DND-41 (cell line): ENCODE measurements at places on chromosomes 5 and 9.

GRCh38 chr5:35833224-35833623, 23.5 kb upstream of the IL7R start:
- DNase-seq = no peak

- no peak for DNase-seq
Measured at GRCh38 chr9:124254261-124254682, 3.5 kb upstream of the NEK6 start.

DNA sequence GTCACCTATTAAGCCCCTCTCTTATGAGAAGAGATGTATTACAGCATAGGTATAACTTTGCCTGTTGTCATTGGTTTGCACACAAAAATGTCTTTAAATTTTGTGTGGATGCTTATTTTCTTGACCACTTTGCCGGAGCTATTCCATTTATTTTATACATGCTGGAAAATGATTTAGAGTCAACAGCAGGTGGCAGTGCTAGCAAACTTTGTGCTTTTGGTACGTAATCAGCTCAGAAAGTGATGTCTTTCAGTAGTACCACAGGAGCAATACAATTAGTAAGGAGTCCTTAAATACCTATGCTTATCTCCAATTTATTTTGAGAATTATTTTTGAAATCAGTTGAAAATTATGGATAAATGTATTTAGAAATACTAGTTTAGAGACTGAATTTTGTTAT, 19.8 kb upstream of the NUDT12 start:
- DNase-seq = peak; percentile 24

DNA sequence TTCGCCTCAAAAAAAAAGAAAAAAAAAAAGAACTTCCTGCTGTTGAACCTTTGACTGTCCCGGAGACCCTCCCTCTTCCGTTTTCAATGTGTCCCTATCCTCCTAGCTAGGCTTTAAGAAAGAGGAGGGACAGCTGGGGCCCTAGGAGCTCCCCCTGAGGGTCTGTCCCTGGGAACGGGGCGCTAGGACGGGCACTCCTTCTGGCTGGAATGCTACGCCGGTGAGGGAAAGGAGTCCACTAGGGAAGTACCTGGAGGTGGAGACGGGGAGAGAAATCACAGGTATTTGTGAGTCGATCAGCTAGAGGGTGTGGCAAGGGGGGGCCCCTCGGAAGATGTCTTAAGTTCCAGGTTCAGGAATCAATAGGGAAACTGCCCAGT, 4.6 kb downstream of the SIT1 start:
- DNase-seq = peak; percentile 70

DNA sequence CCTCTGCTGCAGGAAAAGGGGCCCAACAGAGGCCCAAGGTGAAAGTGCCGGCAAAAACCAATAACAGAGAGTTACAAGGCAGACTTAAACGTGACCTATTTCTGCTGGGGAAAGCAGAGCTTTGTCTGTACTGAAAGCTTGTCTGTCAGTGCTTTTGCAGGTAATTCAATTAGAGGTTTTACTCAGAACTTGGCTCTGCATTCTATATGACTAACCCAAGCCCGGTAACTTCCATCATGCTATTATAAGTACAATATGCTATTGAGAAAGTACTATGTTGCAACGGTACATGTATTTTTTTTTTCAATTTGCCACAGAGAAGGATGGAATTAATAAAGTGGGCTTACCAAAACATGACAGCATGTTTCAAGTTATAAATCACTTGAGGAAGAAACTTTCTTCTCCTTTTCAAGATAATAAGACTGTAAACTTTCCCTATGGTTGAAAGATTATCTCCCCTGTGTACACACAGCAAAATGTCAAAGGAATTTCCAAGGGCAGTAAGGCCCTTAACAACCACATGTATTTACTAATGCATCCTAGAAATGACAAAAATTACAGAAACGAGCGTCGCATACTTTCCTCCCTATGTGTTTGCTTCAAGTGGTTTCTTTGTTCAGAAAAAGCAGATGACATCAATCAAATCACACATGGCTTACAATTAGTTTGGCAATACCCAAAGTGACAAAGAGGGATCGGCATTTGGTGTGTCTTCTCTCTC, 282.4 kb downstream of the EFNA5 start:
- DNase-seq = no peak

DNA sequence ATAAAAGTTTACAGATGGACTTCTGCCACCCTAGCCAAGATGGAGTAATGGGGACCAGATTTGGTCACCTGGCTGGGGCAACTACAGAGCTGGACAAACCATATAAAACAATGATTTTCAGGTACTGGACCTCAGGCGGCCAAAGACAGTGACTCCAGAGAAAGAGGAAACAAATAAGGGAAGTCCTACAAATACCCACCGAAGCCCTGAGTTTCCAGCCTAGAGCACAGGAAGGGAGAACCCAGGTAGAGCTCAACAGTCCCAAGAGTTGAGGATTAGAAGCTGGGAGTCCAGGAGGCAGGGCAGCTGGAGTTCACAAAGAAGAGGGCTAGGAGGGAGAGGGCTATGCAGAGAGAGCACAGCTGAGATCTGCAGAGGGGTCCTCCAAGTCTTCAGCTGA, 106.7 kb upstream of the NR5A1 start:
- DNase-seq = no peak

- no peak for DNase-seq
Measured at GRCh38 chr9:125886365-125886764, 139.2 kb downstream of the PBX3 start.

GRCh38 chr5:144333336-144333920, 162.8 kb downstream of the KCTD16 start:
- DNase-seq = no peak

GRCh38 chr5:116719106-116719505, 144.5 kb upstream of the SEMA6A start:
- no peak for DNase-seq

GRCh38 chr5:26569241-26569928, 469.0 kb downstream of the CDH9 start:
- DNase-seq = no peak

- no peak for DNase-seq
Measured at GRCh38 chr5:3658929-3659328, 63.3 kb downstream of the IRX1 start.

GRCh38 chr5:96064877-96065276, 103.2 kb upstream of the ELL2 start:
- no peak for DNase-seq

DNA sequence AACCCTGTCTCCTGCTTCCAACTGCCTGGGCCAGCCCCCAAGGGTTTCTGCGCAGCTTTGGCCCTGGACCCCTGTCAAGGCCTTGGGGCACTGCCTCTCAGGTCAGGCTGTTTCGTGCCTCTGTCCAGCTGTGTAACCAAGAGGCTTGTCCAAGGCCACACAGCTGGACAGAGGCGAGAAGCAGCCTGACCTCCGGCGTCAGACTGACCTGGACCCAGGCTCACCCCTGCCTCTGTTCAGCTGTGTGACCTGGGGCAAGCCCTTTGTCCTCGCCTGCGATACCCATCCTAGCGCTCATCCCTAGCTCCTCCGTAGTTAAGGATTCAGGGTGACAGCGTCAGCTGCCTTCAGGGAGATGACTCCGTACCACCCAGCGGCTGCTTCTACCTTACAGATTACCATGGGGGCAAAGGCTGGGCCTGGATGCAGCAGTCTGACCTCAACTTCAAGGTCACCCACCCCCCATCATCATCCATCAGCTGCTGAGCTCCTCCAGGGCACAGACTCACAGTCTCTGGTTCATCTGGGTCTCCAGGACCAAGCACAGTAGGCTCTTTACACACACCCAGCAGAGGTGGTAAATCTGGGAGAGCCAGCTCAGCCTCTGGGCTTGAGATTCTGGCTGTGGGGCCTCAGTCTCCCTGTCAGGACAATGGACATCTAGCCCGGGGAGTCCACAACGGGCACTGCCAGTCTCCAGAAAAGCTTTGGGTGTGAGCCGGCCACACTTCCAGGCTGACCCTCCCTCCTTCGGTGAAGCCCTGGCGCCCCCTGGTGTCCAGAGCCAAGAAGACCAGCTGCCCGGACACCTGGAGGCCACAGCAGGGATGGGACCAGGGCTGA, 7.9 kb downstream of the AK1 start:
- peak; percentile 67 for DNase-seq

DNA sequence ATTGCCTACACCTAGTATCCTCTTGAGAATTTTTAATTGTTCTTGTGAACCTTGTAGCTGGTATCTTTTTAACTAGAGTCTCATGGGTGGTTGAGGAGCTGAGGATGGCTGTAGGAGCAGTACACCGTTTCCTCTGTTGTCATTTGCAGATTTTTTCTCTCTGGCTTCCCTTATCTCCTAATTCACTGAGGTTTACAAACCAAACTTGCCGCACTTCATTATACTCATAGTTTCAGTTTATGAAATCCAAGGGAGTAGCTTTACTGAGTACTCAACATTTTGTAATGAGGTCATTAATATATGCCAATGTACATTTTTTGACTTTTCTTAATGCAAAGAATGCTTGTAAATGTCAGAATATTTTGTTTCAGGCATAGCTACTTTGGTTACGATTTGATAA, 154.2 kb downstream of the CCDC171 start:
- no peak for DNase-seq

DNA sequence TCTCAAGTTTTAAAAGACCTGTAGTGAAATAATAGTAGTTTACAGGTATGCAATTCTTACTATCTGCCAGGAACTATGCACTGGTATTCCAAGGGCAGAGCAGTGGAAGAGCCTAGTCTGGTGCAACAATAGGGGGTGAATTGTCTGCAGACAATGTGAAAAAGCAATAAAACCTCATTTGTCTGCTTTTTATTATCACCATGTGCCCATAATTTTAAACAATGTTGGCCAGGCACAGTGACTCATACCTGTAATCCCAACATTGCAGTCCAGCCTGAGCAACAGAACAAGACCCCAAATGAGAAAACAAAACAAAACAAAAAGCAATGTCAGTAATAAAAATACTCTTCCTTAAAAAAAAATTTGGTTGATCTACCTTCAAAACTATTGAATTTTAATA, 12.2 kb upstream of the SLC44A1 start:
- no peak for DNase-seq

DNA sequence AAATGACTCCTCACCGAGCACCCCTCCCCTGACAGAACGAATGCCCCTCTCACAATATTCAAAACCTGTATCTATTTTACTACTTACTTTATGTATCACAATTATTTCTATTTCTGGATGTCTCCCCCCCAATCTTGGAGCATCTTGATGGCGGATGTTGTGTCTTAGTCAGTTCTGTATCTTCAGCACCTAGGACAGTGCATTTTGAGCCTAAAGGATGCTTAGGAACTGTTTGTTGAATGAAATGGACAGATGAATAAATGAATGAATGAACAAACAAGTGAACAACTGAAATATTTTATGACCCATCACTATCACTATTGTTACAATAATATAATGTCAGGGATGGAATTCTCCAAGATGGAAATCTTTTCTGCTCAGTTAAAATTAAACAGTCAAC, 295.7 kb downstream of the DNAH5 start:
- no peak for DNase-seq

- DNase-seq = no peak
Measured at GRCh38 chr5:163594951-163595350, 89.5 kb downstream of the MAT2B start.

- no peak for DNase-seq
Measured at GRCh38 chr9:9108641-9109040, 1309.1 kb upstream of the DMAC1 start.

GRCh38 chr9:81492710-81493447, 196.5 kb downstream of the TLE1 start:
- DNase-seq = no peak

GRCh38 chr9:137520614-137521404, 29.4 kb downstream of the PNPLA7 start:
- no peak for DNase-seq
